ENCODE measurements at places on chromosomes 16 and 17.
A peak's percentile ranks its signal among the peaks of the same experiment; 100 is the strongest.

DNA sequence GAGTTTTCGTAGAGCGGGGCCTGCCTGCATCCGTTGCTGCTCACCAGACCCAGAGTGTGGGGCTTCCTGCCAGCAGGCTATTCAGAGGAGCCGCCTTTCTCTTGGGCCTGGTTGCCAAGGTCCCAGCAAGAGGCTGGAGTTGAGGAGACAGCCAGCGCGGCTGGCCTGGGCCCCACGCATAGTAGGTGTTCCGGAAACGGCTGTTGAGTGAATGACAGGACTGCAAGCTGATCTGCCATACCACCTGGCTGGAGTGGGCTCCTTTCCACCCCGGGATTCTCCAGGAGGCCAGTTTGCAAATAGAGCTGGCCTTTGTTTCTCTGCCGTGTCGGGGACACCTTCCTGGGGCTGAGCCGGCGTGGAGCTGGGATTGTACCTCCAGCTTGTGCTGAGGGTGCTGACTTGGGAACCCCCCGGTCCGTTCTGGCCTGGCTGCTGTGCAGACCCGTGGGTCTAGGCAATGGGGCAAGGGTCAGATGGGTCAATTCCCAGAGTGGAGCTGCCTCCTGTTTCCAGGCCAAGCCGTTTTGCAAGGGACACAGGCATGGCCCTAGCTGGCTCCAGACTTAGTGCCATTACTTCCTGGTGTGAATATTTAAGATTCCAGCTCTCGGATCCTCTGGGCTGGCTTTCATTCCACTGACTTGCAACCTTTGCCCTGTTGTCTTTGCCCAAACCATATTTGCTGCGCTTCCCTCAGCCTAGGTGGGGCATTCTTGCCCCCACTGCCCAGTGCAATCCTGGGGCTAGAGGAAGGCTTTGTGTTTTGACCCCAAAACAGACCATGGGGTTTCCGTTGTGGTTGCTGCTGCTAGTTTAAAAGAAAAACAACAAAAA is 68.8 kb downstream of the CMIP start:
- DNase-seq = no peak

- DNase-seq = peak; percentile 44
Measured at GRCh38 chr16:85570735-85571562, 42.2 kb upstream of the GSE1 start.

DNA sequence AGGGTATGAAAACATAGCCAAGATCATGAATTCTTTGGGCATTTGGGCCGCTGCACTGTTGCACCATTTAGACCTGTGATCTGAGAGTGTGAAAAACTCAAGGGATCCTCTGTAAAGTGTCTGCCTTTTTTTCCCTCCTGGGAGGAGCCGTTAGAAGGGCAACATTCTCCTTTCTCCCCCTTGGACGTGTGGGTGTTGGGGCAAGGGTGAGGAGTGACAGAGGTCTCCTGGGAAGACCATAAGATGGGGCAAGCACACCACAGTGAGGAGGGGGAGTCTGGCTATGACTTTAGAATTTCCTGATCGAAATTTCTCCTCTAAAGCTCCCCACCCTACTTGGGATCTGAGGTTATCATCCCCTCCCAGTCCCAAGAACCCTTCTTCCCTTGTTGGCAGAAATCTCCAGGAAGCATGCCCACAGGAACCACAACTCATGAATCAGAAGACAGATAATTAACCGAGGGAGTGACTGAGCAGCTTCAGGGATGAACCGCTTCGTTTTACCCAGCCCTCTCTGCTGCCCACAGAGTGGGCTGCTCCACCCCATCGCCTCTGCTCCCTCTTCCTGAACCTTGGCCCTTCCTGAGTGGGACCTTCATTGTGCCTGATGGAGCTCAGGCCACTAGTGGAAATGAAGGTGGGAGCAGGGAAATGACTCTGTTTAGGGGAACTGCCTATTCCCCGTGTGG is 4.2 kb downstream of the ITGB3 start:
- DNase-seq = no peak

- no peak for DNase-seq
Measured at GRCh38 chr17:39099663-39100286, 51.7 kb downstream of the PLXDC1 start.

DNA sequence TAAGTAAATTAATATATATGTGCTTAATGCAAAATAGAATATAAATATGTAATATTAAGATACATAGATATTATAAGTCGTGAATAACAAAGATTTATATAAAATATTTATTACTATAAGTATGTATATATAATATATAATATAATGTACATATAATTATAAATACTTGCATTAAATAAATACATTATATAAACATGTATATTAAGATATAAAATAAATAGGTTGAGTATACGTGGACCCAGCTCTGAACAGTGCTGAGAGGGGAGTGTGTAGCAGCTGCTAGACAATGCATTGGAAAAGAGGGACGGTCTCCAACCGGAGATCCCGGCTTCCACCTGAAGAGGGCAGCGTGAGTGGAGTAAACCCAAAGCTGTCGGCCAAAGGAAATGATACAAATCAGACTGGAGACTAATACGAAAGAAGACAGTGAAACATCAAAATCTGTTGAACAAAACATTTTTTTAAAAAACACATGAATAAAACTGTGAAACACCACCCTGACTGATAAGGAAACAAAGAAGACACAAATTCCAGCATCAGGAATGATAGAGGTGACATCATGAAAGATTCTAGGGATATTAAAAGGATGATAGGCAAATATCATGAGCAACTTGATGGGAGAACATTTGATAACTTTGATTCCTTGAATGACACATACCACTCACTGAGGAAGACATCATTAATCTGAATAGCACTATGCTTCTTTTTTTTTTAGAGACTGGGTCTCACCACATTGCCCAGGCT is 125.4 kb upstream of the CHMP6 start:
- peak; percentile 87 for DNase-seq

DNA sequence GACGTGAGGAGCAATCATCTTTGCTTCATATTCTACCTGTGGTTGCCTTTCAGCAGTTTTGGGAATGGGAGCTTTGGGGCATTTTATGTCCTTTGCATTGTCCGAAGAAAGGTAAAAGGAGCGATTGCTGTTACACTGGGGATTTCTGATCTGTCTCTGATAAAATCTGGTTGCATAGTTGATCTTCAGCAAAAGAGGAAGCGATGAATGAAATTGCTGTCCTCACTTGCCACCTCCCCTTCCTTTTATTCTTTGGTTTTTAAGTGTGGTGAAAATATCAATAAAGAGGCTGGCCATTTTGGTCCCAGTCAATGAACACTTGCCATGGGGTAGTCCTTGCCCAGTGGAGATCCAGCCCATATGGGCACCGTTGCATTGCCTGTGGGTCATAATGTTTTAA is 236.8 kb downstream of the MSI2 start:
- DNase-seq = no peak

DNA sequence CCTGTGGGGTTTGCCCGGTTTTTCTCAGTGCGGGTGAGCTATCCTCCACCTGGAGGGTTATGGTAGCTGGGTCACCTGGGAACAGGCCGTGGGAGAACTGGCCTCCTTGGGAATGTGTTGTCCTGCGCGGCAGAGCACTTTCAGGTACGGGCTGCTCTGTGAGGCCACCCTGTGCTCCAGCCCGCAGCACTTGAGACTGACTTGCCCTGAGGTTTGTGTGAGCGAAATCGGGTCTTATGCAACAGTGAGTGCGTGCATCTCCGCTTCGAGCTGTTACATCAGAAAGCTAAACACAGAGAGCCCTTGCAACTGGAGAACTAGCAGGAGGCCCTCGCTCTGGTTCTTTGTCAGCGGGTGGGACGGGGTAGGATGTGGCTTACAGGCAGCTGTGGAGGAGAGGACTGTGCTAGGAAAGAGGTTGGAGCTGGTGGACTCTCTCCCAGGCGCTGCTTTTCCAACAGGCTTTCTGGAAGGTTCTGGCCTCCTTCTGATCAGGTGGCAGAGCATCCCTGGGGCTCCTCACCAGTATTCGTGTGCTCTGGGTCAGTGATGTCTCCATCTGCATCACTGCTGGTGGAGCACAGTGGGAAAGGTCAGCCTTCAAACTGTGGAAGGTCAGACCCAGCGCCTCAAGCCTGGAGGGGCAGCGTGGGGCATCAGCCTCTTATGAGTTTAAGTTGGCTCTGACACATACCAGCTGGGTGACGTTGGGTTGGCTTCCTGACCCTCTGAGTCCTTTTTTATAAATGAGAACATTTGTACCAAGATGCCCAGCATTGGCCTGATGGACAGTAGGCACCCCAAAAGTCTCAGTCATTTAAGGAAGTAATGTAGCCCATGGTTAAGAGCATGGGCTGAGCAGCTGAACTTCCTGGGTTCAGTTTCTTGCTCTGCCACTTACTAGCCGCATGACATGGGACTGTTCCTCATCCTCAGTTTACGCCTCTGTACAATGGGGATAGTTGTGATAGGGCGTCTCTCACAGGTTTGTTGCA is 76.3 kb downstream of the KSR1 start:
- DNase-seq = no peak

DNA sequence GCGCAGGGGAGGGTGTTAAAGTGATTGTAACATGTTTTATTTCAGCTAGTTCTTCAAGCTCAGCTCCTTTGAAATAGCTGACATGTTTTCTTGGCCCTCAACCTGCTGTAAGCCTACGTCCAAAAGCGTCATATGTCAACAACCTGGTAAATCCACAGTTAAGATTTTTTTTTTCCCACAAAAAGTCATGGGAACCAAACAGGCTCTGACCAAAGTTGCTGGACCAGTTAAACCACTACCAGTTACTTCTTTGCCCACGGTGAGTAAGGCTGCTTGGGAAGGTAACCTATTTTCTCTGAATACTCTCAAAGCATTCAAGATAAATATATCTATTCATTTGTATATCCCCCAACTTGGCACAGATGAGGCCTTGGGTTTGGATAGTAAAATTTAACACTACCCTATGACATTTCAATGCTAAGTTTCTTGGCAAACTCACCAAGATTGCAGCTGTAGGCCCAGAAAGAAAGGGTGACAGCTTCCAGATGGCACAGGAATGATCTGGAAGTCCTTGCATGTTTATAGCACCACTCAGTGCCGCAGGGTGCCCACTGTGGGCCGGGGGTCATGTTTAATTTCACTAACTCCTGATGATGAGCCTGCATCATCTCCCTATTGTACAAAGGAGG is 166.2 kb downstream of the XYLT1 start:
- no peak for DNase-seq

DNA sequence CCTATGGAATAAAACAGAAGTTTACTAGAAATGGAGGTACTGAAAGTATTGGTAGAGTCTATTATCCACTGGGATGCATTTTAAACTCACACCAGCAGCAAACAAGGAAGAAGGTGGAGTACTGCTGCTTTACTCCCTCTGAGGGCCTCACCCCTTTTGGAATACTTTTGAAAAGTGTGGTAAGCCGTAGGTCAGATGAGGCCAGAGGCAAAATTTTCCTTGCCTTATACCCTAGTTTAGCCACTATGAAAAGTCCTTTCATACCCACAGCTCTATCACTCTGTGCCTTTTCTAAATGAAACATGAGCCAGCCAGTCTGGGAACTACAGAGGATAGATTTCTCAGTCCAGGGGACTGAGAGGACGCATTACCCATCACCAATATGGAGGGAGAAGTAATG is 14.0 kb downstream of the GDE1 start:
- DNase-seq = no peak

- no peak for DNase-seq
Measured at GRCh38 chr16:12324152-12324551, 347.6 kb downstream of the SNX29 start.

- DNase-seq = no peak
Measured at GRCh38 chr17:54270499-54270898, 447.8 kb downstream of the KIF2B start.

DNA sequence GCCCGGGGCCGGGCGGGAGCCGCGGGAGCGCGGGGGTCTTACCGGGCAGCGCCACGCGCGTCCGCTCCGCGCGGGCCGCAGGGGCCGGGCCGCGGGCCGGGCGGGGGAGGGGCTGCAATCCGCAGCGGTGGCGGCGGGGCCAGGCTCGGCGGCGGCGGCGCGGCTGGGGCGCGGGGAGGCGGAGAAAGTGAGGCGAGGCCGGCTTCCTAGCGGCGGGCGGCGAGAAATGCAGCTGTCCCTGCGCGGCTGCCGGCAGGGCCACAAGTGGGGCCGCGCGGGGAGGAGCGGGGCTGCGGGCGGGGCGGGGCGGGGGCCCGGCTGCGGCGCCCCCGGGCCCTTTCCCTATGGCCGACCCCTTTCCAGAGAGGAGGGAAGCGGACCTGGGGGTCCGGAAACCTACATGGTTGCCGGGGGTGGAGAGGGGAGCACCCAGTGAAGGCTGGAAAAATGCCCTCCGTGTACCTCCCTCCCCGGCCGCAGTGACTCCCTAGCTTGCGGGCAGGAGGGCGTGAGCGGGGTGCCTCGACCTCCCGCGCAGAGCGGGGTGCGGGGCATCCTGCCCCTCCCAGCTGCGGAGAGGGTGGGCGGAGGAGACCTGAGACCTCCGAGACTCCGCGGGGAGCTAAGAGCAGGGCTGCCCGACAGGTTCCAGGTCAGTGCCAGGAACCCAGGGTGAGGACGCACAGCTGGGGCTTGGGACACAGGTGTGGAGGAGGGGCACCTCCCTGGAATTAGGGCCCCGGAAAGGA is at the start of gene CUEDC1:
CUEDC1 (minus strand) TSS at position 230 of the 749 bp plus-strand sequence. CDS start 69,848 bp downstream, outside the sequence.
- DNase-seq = peak; percentile 77

GRCh38 chr16:4360538-4361021 is 9.5 kb upstream of the PAM16 start:
- peak; percentile 31 for DNase-seq

- no peak for DNase-seq
Measured at GRCh38 chr16:72620348-72620747, 427.6 kb downstream of the ZFHX3 start.

GRCh38 chr17:80878876-80879722 is 112.5 kb upstream of the CHMP6 start:
- no peak for DNase-seq

GRCh38 chr17:70539132-70539924 is 370.0 kb downstream of the KCNJ2 start:
- DNase-seq = no peak

- no peak for DNase-seq
Measured at GRCh38 chr17:13099926-13100325, 82.1 kb upstream of the ELAC2 start.

GRCh38 chr16:71537643-71538042 is 11.4 kb downstream of the CHST4 start:
- DNase-seq = peak; percentile 55

GRCh38 chr17:74763565-74764387 is 12.4 kb downstream of the NAT9 start:
- no peak for DNase-seq

GRCh38 chr16:67169642-67170167 is 633 bp upstream of the NOL3 start:
- DNase-seq = peak; percentile 59

DNA sequence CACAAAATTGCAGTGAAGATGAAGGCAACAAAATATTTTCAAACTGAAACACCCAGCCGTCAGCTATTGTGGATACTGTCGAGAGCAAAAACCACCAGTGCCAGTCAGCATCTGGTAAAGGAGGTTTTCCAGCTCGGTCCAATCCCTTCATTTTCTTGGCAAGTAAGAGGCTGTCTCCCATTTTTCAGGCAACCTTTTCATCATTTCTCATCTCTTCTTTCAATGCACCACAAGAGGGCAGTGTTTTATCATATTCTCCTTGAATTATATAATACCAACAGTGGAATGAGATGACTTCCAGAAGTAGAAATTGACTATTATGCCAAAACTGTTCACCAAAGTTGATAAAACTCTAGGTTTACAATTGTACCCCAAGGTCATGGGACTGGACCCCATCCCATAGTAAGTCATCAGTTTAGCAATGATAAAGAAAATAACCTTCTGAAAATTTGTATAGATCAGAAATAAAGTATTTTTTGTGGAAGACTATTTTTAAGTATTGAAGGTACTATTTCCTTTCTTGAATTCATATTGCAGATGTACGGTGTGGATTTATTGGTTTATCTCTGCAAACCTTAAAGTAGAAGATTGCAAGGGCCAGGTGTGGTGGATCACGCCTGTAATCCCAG is 16.8 kb downstream of the NQO1 start:
- no peak for DNase-seq

- no peak for DNase-seq
Measured at GRCh38 chr17:16044487-16044886, 44.9 kb downstream of the TTC19 start.
